ENCODE measurements at places on chromosomes 1 and 21.
A peak's percentile ranks its signal among the peaks of the same experiment; 100 is the strongest.

DNA sequence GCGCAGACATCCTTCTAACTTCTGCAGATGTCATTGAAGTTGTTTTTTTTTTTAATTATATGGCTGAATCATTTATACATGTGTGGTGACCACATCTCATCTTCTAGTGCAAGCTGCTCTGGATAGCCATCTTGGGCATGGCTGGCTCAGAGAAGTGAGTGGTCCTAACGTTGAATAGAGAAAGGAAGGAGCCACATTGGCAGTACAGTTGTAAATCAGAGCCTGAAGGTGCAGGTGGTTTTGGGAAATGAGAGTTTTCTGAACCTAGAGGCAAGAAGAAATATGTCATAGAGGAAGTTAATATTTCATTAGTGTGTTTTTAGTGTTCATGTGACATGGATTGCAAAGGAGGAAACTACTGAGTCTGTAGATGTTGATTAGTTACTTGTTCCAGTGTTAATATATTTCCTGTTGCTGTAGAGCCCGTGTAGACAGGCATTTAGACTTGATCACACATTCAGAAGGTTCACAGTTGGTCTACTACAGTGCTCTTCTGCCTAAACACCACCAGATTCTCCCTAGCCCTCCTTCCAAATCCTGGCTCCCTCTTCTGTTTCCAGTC lies 163.7 kb downstream of the ROR1 start:
- no peak for DNase-seq

GRCh38 chr1:66273656-66274055 lies 260.3 kb upstream of the SGIP1 start:
- DNase-seq, result no peak

DNA sequence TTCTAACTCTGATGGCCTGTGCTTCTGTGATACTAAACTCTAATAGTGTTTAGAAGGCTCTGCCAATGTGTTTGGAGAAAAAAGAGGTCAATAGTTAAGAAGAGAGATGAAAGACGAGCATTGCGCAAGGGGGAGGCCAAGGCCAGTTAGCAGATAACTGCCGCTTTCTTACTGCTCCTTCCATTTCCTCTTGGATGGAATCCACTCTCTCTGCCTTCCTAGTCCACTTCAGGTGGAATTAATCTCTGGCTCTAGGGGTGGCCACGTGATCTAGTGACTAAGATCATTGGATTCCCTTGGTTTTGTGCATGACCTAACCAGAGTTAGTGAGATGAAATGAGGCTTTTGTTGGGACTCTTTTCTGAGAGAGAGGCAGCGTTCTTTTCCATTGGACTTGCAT lies 148.3 kb downstream of the ACTL8 start:
- no peak for DNase-seq

- no peak for DNase-seq
These were observed 78.3 kb upstream of the NFASC start for GRCh38 chr1:204792354-204792692.

DNA sequence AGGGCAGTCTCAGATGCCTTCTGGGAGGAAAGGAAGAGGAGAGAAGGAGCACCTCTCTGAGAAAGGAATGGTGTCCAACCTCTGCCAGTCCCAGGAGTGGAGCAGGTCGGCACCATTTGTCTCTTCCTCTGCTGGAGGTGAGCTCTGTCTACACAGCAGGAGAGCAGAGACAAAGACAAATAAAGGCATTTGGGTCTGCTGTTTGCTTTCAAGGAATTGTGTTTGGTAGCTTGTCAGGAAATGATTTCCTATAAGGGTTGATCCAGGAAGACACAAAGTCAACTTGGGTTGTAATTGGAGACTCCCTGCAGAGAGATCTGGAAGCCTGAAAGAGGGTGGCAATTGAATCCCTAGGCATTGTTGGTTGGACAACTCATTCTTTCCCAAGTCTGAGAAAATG lies 34.5 kb upstream of the PLXNA2 start:
- no peak for DNase-seq

GRCh38 chr1:199290186-199290585 lies 651.3 kb downstream of the PTPRC start:
- peak; percentile 49 for DNase-seq

DNA sequence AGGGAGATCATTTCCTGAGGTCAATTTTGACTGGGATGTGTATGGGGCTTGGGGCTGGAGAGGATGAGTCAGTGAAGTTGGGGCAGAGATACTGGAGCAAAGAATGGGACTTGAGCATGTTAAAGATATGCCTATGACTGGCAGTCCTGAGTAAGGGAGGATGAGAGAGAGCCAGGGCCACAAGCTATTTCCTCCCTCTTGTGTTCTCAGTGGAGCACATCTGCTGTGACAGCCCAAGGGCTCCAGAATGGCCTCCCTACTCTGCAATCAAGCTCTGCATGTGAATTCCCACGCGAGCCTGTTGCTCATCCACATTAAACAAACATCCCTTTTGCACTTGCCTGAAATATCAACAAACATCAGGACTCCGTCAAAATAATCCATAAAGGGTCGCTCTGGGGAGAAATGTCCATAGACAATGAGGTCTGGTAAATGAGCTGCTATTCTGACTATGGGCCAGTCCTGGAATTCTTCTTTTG lies 9.2 kb downstream of the ADCY10 start:
- DNase-seq, result peak; percentile 73

GRCh38 chr1:20552728-20553445 lies 514 bp downstream of the FAM43B start:
- DNase-seq, result no peak

DNA sequence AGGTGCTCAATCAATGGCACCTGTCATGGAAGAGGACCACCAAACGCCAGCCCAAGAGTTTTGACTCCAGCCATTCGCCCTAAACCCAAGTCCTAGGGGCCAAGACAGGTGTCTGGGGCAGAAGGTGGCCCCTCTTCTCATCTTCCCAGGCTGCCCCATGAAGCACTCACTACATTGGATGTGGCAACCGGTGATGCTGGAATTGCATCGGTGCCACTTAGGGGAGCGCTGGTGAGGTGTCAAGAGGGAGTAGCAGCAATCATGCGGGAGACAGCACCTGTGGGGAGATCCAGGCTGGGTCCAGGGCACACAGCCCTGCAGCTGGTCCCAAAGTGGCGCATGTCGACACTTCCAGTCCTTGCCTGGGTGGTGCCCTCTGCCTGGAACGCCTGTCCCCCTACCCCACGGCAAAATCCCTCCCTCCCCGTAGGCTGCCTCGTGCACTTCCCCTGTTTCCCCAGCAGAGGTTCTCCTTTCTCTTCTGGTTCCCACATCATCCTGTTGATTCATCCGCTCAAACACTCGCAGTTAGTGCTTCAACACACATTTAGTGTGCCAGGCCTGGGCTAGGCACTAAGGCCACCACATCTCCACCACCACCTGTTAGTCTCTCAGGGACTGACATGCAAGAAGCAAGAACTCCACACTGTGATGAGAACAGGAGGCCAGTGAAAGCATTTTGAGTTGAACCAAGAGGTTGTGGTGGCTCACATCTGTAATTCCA lies 18.5 kb downstream of the PLA2G2D start:
- DNase-seq, result peak; percentile 55

DNA sequence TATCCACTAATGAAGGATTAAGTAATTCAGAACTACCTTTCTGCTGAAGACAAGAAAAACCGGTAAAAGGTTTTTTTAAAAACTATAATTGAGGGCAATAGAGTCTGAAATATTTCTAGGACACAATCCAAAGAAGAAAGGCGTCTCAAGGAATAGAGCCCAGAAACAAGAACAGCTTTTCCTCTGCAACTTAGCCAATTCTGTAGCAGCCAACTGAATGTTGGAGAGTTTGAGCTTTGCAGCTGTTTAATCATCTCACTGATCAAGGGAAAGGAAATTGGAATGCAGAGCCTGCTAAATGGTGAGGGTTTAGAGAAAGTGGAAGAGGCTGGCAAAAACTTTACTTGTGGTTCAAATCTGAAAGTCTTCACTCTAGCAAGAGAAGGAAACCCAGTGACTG lies 818.9 kb downstream of the KCNT2 start:
- DNase-seq, result no peak

- DNase-seq, result no peak
These were observed 5.5 kb downstream of the LAPTM5 start for GRCh38 chr1:30751830-30752650.

- DNase-seq, result no peak
These were observed 485 bp downstream of the SIPA1L2 start for GRCh38 chr1:232629250-232630046.

GRCh38 chr21:41012425-41012824 lies 155.5 kb upstream of the BACE2 start:
- DNase-seq, result no peak

DNA sequence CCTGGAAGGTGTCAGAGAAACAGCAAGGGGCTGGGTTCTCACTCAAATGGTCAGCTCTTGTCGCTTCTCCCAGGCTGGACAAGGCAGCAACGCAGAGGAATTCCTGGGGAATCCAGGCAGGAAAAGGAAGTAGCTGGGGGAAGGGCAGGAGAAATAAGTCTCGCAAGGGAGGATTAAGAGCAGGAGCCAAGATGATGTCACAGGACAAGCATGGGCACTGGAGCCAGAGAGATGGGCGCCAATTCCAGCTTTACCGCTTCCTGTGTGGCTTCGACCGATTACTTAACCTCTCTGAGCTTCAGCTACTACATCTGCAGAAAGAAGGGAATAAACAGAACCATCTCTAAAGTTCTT lies 70.5 kb downstream of the SSBP3 start:
- peak; percentile 84 for DNase-seq

DNA sequence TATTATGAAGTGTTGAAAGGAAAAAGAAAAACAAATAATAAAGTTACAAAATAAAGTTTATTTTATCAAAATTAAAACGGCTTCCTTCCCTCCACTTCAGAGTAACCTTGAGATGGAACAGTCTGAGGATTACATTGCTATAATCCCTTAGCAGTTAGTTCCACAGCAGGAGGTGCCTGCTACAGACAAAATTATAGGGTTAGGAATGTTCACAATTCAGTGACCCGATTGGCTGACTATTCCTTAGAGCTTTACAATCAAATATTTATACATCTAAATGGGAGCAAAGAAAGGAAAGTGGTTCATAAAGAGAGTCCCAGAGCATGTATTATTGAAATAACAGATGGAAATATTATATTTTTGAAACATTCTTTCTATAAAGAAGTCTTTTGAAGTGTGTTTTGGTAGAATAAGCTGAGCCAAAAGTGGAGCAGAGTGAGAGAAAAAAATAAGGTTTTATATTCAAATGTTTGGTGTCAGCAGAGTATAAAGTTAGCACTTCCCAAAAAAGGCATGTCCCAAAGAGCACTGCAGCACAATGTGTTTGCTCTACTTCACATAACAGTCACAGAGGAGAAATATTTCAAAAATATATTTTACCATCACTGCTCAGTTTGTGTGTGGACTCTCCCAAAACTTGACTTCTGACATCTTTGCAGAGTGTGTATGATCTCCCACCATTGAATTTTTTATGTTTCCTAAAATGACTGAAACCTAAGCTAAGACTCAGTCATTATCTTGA lies 71.4 kb upstream of the GORAB start:
- no peak for DNase-seq

GRCh38 chr1:226236826-226237225 lies 13.4 kb downstream of the MIXL1 start:
- DNase-seq, result peak; percentile 4

GRCh38 chr1:162918151-162918754 lies 57.3 kb upstream of the CCDC190 start:
- DNase-seq, result no peak

DNA sequence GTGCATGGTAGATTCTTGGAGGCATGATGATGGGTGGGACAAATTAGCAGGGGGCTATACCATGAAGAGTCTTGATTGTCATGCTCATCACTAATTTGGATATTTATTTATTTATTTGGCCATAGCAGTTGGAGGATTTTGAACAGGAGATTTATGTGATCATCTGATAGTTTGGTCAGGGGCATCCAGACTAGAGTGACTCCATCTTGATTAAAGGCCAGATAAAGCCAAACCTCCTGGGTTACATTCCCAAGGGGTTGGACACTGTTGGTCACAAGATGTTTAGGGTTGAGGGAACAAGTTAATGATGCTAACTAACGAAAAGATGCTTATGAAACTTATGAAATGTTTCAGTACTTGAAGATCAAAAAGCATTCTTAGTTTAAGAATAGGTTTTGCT lies 139.8 kb downstream of the MAST2 start:
- DNase-seq, result no peak

GRCh38 chr1:66330722-66331141 lies 203.2 kb upstream of the SGIP1 start:
- DNase-seq, result peak; percentile 26

DNA sequence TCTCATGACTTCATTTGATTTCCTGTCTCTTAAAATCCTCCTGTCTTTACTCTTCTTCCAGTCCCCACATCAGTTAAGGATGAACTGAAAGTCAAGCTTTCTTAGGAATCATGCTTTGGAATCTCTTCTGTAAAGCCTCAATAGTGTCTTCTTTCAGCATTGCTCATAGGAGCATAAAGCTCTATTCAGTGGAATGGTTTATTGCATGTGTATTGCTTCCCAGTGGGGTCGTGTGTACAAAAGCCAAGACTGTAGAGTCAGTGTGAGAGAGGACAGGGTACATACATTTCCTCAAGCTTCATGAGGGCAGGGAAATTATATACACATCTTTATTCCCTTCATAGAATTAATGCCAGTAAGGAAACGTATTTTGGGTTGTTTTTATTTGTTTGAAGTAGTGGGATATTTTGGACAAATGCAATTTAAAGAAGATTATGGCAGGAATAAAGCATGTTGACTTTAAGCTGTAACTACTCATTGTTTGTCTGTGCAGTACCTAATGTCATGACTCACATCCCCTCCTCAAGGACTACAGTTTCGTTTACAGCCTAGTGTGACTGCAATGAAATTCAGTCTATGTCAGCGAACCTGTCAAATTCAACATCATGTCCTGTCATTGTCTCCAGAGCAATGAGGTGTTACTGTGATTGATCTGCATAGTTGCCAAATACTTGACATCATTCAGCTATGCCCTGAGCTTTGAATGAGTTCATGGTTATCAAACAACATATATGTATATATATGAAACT lies 2164.2 kb downstream of the NCAM2 start:
- peak; percentile 67 for DNase-seq

DNA sequence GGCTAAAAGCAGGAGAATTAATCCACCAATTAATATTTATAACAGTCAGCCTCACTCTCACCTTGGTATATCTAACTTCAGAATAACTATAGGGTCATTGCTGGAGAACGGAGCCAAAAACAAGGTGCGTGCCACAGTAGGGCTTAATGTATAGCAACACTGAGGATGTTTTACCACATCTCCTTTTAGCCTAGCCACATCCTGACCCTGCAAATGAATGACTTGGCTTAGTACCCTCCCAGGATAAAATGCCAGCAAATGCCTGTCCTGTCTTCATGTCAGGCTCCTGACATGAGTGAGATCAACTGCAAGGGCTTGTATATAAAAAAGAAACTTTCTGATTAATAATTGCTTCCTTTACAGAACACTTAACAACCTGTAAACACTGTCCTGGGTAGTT lies 2.7 kb upstream of the CDC42BPA start:
- DNase-seq, result no peak

- no peak for DNase-seq
These were observed 18.0 kb downstream of the NLRP3 start for GRCh38 chr1:247434005-247434404.

All from bronchial epithelial cell (primary cell).